Tongue (tissue), 3 donors: ENCODE measurements at places on chromosomes 7 and 10. TPM values are rescaled to one million over a fixed set of nuclear protein-coding genes. Genes with fewer than 3 reads are reported as not detected.

GFRA1 gene
- total RNA-seq = 122 TPM

ADAMTS14 gene
- 12.6 TPM for total RNA-seq

AQP1 gene
- total RNA-seq = 107 TPM

EPO gene
- total RNA-seq = not detected

BBIP1 gene
- total RNA-seq = 25.2 TPM

FAM25G gene
- total RNA-seq = not detected

MYH16 gene
- not detected for total RNA-seq

CHCHD3 gene
- 123 TPM for total RNA-seq

IQCE gene
- total RNA-seq = 6.4 TPM

GSAP gene
- 4.4 TPM for total RNA-seq

FAM25A gene
- 25.8 TPM for total RNA-seq

RBP4 gene
- 2.8 TPM for total RNA-seq

CPN1 gene
- total RNA-seq = not detected

KLLN gene
- 0.10 TPM for total RNA-seq

PON3 gene
- 7.2 TPM for total RNA-seq

SPDYE3 gene
- not detected for total RNA-seq

FGFBP3 gene
- 0.72 TPM for total RNA-seq

AIFM2 gene
- total RNA-seq = 2.4 TPM

VWDE gene
- 3.1 TPM for total RNA-seq

AASS gene
- 37.1 TPM for total RNA-seq

OR2A7 gene
- 8.6 TPM for total RNA-seq

SPDYE6 gene
- total RNA-seq = not detected

EDRF1 gene
- total RNA-seq = 31.8 TPM

FFAR4 gene
- total RNA-seq = not detected

FAM221A gene
- total RNA-seq = 2.7 TPM

RAMP3 gene
- total RNA-seq = 8.8 TPM

ASZ1 gene
- not detected for total RNA-seq

CUBN gene
- 3.5 TPM for total RNA-seq

TFPI2 gene
- total RNA-seq = 2.6 TPM

CALML5 gene
- 0.41 TPM for total RNA-seq

IDI2 gene
- total RNA-seq = not detected

GLRX3 gene
- 50.3 TPM for total RNA-seq

GPNMB gene
- 120 TPM for total RNA-seq
